ENCODE measurements at places on chromosomes 4 and X.

DNA sequence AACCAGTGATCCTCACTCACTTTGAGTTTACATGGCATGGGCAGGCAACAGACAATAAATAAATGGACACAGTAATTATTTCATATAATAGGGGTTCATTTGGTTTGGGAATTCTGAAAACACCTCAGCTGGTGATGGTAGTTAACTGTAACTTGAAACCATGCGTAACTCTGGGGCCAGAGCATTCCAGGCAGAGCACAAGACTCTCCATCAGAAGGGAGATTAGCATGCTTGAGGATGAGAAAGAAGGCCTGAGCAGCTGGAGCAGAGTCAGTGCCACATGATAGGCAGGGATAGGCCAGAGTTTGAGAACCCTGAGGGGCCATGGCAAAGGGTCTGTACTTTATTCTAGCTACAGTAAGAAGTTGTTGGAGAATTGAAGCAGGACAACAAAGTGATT is 56.3 kb upstream of the CXCL8 start:
- peak; percentile 43 for DNase-seq
- H3K27me3 ChIP-seq, result no peaks in the 10 kb centered on the region
- no peak overlapping the region for H3K27ac ChIP-seq
- H3K36me3 ChIP-seq, result no peaks in the 10 kb centered on the region
- H3K4me1 ChIP-seq, result peaks cover 3% of the 10 kb centered on the region

- peak within 1 kb of the TSS; percentile 98 for H3K4me3 ChIP-seq
- peaks cover 1% of the 10 kb centered on the region for H3K4me1 ChIP-seq
- peaks cover 15% of the 10 kb centered on the region for H3K36me3 ChIP-seq
- H3K27ac ChIP-seq, result peak within 1 kb of the TSS; percentile 82
Observed at GRCh38 chrX:101659601-101660063, at the start of gene ARMCX2. Gene ARMCX2, minus strand, starts transcription at chrX:101659850. Its CDS starts 2,262 bp downstream, at chrX:101657588.

DNA sequence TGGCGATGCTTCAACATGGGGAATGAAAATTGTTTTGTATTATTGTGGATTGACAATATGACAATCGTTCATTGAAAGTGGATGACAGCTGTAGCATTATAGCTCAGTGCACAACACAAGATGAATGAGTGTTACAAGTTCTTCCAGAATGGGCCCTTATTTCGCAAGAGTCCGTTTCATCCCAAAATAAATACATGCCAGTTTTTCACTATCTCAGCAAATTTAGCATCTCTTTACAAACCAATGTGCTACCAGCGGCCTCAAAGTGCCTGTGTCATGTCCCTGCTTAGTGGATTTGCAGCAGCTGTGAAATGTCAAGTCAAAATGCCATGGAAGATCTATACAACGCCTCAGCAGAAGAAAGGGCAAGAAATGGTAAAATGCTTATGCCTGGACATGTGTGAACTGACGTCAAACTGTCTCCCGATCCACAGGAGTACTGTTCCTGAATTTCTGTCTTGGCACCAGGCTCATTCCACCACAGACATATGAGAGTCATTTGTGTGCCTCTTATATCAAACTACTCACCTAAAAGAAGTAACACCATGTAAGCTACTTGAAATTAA is 109.6 kb downstream of the MAML3 start:
- peak; percentile 49 for DNase-seq
- no peaks in the 10 kb centered on the region for H3K36me3 ChIP-seq
- no peak overlapping the region for H3K4me3 ChIP-seq
- no peak overlapping the region for H3K27ac ChIP-seq

GRCh38 chr4:183984566-183984965 is 79.5 kb downstream of the STOX2 start:
- no peak overlapping the region for H3K27ac ChIP-seq
- H3K27me3 ChIP-seq, result no peaks in the 10 kb centered on the region

Measured in IMR-90 (cell line).